CD4-positive, alpha-beta T cell (primary cell): ENCODE measurements at places on chromosomes 4 and X. TPM values are rescaled to one million over a fixed set of nuclear protein-coding genes. Genes with fewer than 3 reads are reported as not detected.

Gene AMBN
- not detected for total RNA-seq

Gene EPGN
- total RNA-seq: 5.9 TPM

Gene AGA
- total RNA-seq: 15.4 TPM

Gene EGF
- not detected for total RNA-seq

Gene CRLF2
- 0.42 TPM for total RNA-seq

Gene SMIM10L2A
- 1.3 TPM for total RNA-seq

Gene CSAG1
- total RNA-seq: not detected

Gene FGFBP2
- total RNA-seq: 1.7 TPM
